ENCODE measurements at places on chromosomes 12 and 14.

DNA sequence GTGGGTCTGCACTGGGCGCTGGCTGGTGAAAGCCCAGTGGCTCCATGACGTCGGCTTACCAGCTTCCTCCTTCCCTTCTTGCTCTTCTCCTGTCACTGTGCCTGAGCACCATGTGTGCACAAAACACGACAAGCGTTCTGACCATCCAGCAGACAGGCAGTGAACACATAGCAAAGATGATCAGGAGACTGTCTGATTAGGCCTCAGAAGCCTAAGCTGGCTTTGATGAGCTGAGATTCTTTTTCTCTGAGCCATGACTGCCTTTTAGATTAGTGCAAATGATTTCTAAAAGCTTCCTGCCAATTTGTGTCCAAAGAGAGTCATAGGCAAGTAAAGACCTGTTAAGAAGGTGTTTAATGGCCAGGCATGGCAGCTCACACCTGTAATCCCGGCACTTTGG, 83.1 kb downstream of the AACS start:
- no peak for DNase-seq

DNA sequence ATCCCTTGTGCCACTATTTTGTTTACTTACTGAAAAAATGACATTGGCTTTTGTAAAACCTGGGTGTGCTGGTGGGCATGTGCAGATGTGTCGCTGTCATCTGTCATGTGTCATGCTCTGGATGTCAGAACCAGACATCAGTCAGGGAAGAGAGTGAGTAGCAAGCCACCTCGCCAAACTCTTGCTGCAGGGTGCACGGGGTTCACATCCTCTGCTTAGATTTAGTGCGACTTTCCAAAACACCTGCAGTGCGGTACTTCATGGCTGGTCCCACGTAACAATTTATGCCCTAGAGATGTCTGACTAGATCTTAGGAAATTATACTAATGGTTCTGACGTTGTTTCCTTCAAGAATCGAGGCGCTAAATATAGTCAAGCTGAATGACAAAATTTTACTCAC, 106.7 kb downstream of the CRADD start:
- DNase-seq, result no peak

DNA sequence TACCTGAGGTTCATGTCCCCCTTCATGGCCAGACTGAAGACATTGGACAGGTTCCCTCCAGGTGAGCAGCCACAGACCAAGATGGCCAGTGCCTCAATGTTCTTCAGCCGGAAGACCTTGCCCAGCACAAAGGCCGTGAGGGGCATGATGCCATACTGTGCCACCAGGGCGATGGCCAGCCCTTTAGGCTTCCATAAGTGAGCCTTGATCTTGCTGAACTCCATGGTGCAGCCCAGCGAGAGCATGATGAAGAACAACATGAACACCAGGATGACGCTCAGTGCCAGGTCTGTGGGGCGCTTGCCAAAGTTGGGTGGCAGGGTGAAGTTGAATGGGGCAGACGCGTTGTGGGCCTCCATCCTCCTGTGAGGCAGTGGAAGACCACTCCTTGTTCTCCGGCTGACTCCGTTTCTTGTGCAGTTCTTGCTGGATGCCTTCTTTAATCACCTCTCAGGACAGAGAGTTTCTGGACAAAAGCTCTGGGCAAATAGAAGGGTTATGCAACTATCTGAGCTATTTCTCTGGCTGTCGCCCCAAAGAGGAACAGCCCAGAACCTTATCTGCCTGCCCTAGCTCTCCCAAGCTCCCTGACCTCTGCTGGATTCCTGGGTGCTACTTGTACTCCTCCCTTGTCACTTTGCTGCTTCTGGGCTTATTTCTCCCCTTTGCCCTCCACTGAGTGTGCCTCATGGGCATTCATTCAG, at the start of gene SLC10A1:
SLC10A1 (minus strand) TSS at position 445 of the 704 bp plus-strand sequence; CDS start at position 359, 86 bp downstream.
- no peak for DNase-seq

DNA sequence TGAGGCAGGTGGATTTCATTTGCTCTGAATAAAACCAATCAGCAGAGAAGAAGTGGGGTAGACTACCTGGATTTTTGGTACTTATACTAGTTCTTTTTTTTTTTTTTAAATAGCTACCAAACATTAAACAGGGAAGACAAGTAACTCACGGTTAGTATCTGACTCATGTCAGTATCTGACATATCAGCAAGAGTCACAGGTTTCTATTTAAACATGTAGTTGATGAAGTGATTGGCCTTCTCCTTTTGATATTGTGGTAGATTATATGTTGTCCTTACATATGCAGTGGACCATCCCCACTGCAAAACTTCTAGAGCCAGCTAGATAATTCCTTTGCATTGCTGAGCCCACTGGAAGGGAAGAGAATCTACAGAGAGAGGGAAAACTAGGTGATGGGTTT, 208.0 kb downstream of the ANO6 start:
- no peak for DNase-seq

Data from NCI-H774 (cell line).